Neural progenitor cell (in vitro differentiated cells): ENCODE measurements at places on chromosomes 1 and 21. TPM values are rescaled to one million over a fixed set of nuclear protein-coding genes. Genes with fewer than 3 reads are reported as not detected.

DNA sequence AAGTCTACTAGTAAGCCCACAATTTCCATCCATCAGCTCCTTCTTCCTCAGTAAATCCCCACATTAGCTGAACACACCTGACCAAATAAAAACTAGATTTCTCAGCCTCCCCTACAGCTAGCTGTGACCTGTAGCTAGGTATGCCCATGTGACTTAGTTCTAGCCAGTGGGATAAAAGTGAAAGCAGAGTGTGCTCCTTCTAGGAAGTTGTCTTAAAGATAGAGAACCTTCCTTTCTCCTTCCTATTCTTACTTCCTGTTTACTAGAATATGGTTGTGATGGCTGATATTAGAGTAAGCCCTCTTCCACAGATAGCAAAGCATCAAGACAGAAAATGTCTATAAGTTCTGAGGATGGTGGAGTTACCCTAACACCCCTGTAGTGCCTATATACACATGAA lies 67.0 kb downstream of the PIK3R3 start:
- DNase-seq: no peak

DNA sequence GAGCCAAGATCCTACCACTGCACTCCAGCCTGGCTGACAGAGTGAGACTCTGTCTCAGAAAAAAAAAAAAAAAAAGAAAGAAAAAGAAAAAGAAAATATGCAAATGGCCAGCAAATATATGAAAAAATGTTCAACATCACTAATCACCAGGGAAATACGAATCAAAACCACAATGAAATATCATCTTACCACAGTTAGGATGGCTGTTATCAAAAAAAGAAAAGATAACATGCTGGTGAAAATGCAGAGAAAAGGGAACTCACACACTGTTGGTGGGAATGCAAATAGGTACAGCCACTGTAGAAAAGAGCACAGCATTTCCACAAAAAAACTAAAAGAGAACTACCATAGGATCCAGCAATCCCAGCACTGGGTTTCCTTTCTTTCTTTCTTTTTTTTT lies 477.5 kb downstream of the SMYD3 start:
- DNase-seq: no peak

The MFAP2 gene
- 68.8 and 160 TPM in 2 replicates for total RNA-seq

DNA sequence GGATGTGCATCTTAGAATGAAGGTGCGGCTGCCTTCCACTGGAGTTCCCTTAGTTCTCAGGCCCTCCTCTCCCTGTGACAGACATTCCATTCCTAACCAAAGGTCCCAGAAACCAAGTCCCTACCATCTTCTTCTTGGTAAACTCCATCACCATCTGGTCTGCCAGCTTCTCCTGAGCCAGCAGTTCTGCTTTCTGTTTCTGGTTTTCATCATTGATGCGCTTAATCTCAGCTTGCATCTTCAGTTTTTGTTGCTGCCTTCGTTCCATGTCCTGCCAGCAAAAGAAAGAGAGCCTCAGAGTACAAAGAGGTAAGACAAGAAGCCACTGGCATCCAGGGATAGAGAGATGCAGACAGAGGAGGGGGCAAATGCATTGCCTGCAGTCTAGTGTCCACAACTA lies 18.0 kb upstream of the VSIG8 start:
- no peak for DNase-seq

The LRRC3 gene
- total RNA-seq: 2.5 and 4.9 TPM in 2 replicates

DNA sequence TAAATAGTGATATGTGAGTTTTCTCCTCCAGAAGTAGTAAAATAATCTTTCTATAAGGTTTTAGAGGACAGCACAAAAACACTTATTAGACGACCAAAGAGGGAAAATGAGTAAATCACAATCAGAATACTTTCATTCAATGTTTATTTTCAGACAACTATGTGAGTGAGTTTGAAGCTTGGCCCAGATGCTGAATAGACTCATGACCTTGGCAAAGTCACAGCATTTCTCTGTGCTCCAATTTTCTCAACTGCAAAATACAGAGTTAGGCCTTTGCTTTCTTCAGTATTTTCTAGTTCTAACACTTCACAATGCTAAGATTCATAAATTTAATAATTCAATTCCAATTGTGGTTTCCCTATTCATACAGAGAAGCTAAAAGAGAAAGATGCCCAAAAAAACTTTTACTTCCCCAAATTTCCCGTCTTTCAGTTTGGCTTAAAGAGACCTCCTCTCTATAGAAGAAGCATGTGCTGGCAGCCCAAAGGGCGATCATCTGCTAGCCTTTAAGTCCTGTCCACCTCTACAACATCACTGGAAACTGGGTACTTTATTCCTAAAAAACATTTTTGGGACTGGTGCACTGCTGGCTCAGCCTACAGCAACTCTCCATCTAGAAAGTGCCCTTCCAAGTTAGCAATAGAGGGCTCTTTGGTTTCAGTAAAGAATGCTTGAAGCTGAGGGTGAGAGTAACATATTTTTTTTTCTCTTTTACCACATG lies 116.8 kb upstream of the GORAB start:
- no peak for DNase-seq

- DNase-seq: peak; percentile 35
Measured at GRCh38 chr1:245687636-245688535, 533.1 kb downstream of the KIF26B start.

DNA sequence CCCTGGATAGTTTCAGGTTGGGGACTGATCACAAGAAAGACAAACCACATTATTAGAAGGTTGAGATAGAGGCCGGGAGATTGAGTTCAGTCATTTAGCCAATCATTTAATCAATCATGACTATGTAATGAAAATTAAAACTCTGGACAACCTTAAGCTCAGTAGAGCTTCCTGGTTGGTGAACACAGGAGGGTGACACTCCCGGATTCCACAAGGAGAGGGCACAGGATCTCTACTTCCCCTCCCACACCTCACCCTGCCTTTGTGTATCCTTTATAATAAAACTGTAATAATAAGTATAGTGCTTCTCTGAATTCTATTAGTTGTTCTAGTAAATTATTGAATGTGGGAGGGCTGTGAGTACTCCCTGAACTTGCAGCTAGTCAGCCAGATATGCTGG lies 150.1 kb downstream of the PIK3R3 start:
- DNase-seq: no peak

DNA sequence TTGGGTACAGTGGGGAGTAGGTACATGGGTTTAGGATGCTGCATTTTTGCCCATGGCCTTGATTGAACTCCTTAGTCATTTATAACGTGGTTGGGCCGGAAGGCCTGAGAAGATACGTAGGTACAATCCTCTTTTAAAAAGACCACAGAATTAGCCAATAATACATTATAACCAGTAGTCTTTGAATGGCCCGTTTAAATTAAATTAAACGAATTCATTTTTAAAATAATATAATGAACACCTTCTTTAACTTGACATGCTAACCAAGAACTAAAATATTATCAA lies 20.1 kb upstream of the ADAR start:
- no peak for DNase-seq
